ENCODE measurements at places on chromosomes 2 and 18.

DNA sequence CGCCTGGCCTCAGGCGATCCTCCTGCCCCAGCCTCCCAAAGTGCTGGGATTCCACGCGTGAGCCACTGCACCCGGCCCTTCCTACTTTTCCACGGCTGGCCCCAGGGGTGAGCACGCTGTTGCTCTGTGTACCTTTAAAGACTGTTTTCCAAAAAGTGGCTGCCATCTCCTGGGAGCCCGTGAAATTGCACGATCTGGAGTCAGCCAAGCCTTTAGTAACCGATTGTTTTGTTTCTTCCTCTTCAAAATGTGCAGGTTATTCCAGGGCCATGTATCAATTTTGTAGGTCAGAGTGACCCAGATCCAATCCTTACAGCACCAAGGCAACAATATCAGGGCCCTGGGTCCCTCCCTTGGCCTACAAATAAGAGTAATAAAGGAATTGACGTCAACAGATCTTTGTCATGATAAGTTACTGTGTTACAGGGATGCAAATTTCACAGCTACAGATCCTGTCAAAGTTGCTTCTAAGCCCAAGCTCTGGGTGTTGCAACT, 135.6 kb upstream of the ZNF236 start:
- DNase-seq: peak; percentile 75

- DNase-seq: no peak
These were observed 75.3 kb upstream of the DLX2 start for GRCh38 chr2:172177996-172178395.

- DNase-seq: no peak
These were observed 12.7 kb upstream of the ARHGEF4 start for GRCh38 chr2:130823886-130824491.

DNA sequence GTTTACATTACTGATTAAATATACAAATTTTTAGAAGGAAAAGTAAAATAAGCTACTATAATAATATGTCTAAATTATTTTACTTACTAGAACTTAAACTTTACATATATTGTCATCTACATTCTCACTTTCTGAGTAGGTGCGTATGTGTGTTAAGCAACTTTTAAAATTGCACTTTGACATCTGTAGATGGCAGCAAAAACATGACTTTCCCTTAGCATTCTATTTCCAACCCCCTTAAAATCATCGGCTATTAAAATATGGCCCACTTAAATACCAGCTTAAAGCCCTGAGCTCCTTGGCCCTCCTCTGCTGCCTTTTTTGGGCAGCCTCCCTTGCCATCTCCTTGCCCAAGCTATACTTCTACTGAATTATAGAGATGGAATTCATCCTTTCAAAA, 78.0 kb downstream of the UPP2 start:
- DNase-seq: no peak

- no peak for DNase-seq
These were observed 8.9 kb downstream of the ANKAR start for GRCh38 chr2:189683348-189683747.

DNA sequence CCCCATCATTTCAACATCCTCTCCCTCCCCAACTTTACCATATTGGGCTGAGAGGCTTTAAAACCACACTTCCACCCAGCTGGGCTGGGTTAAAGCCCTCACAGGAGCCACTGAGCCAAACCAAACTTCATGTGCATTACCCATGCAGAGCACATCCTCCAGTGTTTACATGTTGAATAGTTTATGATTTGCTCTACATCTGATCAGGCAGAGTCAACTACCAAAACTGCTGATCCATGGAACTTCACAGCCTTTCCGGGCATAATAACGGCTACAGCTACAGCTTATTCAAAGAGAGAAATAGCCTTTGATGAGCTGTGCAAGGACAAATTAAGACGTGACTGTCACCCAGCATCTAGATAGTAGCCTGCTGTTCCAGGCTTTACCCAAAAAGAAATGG, 39.0 kb downstream of the MAIP1 start:
- no peak for DNase-seq

DNA sequence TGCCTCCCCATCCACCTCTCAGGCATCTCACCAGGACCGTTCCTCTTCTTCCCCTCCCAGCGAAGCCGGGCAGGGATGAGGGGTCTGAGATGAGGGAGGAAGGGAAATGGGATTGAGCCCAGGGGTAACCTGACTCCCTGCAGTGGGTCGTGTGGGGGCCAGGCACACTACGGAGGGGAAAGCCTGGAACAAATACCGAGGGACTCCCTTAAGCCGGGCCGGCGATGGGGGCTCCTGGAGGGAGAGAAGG, 250 bp upstream of the SPEG start:
- DNase-seq: no peak

DNA sequence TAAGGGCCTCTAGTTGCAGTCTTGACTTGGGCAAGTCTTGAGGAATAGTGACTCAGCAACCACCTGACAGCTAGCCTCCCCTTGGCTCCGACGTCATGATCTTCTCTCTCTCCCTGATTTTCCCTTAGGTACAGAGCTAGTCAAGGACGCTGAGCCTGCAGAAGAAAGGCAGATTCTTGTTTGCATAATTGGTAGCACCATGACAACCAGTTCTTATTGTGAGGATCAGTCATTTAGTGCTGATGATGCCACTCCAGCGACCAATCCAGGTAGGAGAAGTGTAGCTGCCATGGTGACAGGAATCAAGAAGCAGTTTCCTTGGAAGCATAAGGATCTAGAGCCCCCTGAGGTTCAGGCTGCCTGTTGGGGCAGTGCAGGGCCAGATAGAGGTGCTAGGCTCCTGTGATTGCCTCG, 2.8 kb upstream of the RESP18 start:
- peak; percentile 22 for DNase-seq

DNA sequence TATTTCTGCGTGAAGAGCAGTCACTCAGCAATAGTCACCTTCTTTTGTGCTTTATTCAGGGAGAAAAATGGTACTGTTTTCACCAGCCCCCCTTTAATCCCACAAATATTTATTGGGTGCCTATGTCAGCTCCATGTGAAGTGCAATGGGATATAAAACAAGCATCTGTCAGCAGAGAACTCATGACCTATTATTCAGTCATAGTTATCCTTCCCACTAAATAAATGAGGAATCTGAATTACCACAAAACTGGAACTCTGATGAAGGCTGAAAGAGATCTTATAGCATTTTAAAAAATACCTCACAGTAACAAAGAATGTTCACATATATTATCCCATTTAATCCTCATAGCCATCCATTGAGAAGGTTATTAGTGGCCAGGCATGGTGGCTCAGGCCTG, 45.8 kb downstream of the DHX57 start:
- no peak for DNase-seq

DNA sequence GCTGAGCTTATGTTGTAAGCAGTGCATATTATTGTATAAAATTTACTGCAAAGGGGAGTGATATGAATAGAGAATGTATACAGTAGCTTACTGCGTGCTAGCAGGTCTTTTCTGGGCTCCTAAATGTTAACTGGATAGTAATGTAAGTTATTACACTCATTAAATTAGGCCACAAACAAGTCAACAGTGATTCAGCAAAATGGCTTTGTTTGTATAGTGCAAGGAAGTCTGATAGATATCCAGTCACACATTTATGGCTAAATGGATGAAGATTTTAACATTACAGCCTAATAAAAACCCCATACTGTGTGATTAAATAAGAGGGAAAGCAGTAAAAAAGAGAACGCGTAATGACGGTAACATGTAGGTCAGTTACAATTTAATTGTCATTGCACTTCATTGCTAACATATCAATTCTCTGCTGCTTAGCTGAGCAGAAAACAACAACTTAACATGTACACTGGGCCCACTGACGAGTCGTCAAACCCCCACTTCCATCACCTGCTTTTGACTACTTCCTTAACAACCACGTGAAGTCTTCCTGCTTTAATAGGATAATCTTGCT, 665.0 kb upstream of the FANCL start:
- no peak for DNase-seq

DNA sequence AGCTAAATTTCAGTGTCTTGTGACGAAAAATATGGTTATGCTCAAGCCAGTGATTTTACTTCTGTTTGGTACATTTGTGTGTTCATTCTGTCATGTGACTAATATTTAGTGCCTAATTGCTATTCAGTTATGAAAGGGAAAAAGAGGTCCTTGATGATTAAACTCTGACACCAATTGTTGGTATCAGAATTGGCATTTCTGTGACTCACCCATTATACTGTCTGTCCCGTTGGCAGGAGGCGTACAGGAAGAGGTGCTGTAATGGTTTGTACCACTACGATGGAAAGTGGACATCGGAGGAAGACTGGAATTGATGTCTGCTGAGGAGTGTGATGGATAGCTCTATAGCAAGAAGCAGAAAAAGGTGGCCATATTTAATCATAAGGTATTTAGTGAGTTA, 310.4 kb upstream of the CCDC68 start:
- no peak for DNase-seq

GRCh38 chr2:127347015-127347414, 40.8 kb downstream of the MAP3K2 start:
- no peak for DNase-seq

DNA sequence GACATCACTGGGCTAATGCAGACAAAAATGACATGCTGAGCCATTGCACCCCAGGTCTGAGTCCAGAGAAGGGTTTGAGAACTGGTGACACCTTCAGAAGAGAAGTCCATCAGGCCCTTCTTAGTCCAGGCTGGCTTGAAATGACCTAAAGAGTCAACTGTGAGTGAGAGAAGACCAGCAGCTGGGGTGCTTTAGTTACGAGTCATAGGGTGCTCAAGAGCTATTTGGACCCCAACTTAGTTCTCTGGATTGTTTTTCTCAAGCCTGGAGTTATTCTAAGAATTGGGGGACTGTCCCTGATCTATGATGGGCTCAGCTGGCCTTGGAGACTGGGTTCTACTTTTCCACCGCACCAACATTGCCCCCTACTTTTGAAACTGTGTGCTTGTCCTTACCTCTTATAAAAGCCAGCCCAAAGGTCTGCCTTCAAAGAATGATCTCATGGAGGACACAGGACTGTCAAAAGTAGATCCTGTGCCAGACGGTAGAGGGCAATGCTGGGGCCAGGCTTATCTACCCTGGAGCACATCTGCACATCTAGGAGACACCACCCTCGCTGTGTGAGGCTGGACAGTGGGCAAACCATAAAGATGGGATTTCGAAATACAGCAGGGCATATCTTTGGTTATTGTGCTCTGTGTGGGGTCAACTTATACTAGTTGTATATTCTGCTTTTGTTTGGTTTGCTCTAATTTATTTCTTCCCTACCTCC, 333.0 kb upstream of the SLC14A2 start:
- no peak for DNase-seq

DNA sequence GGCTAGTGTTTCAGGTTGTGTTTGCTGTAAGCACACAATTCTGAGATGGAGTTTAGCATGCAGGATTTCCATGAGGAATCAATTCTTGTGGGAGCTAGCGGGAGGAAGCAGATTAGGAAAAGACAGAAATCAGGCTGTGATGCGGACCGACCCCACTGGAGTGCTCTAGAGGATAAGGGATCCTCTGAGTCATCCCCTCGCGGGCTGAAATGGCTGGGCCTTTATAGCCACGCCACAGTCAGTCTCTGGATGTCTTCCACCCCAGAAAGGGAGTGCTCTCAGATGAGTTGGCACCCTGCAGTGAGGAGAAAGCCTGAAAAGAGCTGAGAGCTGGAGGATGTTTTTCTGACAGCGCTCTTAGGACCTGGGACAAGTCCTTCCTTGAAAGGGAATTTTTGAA, 102.4 kb downstream of the GALNT3 start:
- DNase-seq: peak; percentile 39

- no peak for DNase-seq
These were observed 173.8 kb upstream of the REV1 start for GRCh38 chr2:99663641-99664040.

DNA sequence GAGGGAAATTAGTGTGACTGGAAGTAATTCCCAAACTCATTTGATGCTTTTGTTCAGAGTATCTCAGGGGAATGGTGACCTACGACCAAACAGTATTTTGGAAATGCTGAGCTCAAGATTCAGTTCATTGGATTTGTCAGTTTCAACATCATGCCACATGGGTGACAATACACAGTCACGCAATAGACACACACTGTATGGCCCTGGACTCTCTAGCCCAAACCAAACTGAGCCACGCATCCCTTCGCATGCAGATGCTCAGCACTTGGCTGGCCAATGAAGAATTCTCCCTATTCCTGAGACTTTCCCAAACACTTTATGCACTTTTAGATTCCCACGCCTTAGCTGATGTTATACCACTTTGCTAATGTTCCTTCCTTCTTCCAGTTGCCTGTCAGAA, 10.0 kb downstream of the PDE1A start:
- no peak for DNase-seq

- no peak for DNase-seq
These were observed 329.8 kb upstream of the TFPI start for GRCh38 chr2:187884003-187884402.

GRCh38 chr2:222595581-222595980, 60.3 kb downstream of the FARSB start:
- DNase-seq: no peak

DNA sequence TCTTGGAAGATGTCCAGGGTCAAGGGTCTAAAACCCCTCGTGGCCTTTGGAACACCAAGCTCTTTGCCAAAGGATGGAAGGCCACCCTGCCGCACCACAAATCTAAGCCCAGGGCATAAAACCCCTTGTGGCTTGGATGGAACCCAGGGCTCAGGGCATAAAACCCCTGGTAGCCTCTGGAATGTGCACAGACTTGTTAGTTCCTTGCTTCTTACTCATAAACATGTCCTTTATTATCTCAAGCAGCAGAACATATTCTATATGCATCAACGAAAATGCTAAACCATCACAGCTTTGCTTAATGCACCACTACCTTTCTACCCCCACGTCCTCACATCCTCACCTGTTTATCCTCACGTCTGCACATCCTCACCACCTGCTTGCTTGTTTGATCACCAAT, 998.0 kb downstream of the DSC3 start:
- DNase-seq: no peak

GRCh38 chr2:88654714-88655113, 27.4 kb upstream of the EIF2AK3 start:
- no peak for DNase-seq

DNA sequence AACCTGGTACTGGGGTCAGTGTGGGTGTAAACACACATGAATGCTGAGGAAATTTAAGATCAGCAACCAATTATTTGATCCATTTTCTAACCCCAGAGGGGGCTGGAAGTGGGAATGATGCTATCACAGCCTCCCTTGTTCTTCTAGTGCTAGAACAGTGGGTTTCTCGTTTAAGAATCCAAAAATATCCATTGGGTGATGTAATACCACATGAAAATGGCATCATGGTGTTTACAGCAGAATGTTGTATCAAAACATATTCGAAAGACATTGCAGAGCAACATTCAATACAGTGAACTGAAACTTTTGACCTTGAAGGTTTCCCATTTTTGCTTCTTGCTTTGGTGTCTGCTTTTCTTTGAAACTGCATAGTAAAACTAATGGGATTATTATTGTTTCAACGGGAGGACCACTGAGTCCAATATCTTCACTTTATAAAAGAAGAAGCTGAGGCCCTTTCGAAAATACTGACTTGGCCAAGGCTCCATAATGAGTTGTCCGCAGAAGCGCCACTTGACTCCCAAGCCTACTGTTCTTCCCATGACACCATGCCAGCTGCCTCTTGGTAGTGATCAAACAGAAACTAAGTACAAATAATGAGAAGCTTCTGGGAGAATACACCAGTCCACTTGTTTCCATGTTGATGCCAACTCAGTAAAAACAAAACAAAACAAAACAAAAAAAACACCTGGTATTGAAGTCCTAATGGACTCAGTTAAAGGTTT, 106.1 kb downstream of the COLEC12 start:
- DNase-seq: no peak

All from head of caudate nucleus (tissue), 42 donors.